ENCODE measurements at places on chromosomes 5 and 9.

DNA sequence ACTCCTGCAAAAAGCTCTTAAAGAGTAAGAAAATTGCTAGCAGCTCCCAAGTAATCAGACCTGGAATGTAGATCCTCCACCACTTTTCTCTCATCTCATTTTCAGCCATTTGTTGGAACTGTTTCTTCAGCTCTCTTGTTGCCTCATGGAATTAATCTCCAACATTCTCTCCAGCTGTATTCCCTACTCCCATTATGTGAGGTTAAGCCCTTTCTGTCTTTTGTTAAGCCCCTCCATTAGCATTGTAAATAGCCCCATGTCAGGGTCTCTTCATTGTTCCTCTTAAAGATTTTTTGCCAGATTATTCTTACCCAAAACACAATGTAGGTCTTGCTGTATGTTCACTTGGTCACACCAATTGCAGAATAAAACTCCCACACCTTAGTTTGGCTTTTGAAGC is 119.8 kb downstream of the PLPPR1 start:
- DNase-seq = no peak

- DNase-seq = no peak
Measured at GRCh38 chr5:79488775-79489174, 25.2 kb downstream of the HOMER1 start.

GRCh38 chr5:40552981-40553380 is 126.7 kb upstream of the PTGER4 start:
- no peak for DNase-seq

GRCh38 chr5:68644971-68645370 is 429.4 kb downstream of the PIK3R1 start:
- DNase-seq = no peak

DNA sequence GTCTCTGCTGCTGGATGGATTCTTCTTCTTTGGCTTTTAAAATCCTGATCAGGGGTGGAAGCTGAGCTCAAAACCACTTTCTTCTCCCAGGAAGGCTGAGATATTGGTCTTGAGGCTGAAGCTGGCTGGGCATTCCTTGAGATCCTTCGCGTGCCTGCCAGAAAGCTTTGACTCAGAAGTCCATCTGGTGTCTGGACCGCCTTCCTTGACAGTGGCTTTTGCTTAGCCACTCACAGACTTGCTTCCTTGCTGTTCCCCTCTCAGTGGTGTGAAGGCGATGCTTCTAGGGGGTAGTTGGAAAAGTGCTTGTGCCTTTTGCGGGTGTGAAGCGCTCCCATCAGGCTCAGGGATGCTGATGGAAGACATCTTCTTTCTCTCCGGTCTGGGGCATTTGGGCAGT is 45.9 kb downstream of the RGS3 start:
- no peak for DNase-seq

DNA sequence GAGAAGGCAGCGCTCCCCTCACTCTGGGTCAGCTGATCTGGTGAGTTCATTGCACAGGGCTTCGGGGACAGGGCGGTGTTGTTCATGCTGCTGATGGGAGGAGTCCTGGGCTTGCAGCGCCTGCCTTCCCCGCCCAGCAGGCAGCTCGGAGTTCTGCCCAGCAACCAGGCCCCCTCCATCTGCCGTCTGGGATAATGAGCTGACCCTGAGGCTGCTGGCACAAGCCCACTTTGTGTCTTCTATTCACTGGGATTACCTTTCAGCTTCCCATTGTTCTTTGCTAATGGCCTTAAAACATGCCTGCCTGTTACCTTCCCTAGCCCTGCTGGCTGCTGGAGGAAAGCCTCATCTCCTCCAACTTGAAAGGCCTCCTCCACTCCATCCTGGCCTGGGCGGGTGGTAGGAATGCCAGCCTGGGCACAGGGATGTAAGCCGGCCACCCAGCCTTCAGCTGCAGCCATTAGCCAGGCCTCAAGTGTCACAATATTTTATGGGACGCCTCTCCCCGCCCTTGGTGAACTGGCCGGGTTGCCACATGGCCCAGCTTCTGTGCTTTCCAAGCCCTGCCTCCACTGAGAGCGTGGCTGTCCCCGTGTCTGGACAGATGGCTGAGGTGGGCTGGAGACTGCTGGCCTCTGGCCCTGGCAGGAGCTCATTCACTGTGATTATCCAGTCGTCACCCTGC is 70.4 kb downstream of the GADD45G start:
- no peak for DNase-seq

All from T-helper 17 cell (primary cell).